Breast epithelium (tissue), 4 donors: ENCODE measurements at places on chromosomes 4 and X. TPM values are rescaled to one million over a fixed set of nuclear protein-coding genes. Genes with fewer than 3 reads are reported as not detected.

DNA sequence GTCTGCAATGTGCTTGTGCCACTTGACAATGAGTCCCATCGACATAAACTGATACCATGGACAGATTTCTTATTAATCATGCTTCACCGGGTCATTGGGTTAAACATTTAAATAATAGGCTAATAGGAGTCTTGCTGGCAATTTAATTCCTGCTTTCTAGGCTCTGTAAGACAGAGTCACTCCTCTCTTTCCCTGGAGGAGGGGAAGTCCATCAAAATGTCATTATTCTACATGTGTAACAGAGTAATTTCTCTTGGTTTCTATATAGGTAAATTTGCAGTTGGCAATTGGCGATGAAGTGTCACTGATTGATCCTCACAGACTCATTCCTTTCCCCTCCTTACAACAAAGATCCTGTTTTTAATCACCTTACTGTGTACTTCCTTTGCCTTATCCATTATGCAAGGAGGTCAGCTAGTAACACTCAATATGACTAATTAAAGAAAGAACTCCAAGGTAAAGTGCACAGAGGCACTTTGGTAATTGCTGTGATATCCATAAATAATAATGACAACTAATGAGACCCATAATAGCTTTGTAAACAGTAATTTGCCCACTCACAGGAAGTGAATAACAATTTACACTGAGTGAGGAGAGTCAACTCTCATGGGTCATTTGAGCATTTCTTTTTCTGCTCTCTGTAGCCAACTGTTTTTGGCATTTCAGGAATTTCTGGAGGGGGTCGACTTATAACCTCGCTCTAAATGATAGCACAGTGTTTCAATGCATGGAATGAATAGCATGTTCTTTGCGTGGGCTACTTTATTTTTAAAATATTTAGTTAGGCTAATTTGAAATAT is 184.0 kb downstream of the UGT8 start:
- no peak for DNase-seq

DNA sequence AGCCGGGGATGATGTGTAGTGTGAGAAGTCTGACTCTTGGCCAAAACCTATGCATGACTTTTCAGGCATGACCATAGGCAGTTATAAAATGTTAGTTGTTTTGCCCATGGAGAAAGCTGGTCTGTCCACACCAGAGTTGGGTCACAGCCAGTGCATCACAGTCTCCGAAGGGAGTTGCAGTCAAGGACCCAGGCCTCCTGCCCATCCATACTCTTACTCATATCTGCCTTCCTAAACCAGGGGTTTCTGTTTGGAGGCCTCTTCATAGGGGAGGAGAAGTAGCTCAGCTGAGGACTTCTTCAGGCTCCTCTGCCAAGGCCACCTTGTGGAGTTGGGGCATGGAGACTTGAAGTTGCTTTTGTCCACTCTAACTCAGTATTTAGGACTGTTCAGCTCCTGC is 1008.3 kb downstream of the PCDH18 start:
- no peak for DNase-seq

- no peak for DNase-seq
Observed at GRCh38 chr4:162705130-162705803, 461.4 kb downstream of the NAF1 start.

DNA sequence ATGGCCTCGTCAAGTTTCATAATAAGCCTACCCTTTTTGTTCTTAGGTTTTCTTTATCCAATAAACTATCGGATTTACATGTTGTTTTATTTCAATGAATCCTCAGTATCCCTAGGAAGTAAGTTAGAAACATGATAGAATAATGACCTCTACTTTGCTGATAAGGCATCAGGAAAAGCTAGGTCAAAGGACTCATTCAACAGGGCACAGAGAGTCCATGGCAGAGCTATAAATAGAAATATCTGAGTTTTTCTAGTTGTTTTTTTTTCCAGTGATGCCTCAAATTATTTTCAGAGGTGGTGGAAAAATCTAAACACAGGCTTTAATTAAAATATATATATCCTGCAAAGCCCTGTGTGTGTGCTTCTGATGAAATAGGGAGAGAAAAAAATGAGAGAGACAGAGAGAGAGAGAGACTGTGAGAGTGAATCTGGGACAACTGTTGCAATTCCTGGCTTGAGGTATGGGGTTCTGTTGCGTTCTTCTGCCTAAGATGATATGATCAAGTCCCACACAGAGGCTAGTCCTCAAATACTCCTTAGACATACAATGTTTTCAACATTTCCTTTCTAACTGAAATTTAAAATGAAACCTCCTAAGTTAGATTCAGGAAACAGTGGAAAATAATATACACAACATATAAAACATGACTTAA is 139.9 kb downstream of the HDX start:
- DNase-seq = no peak

EDA gene
- 6.7 TPM for total RNA-seq

DNA sequence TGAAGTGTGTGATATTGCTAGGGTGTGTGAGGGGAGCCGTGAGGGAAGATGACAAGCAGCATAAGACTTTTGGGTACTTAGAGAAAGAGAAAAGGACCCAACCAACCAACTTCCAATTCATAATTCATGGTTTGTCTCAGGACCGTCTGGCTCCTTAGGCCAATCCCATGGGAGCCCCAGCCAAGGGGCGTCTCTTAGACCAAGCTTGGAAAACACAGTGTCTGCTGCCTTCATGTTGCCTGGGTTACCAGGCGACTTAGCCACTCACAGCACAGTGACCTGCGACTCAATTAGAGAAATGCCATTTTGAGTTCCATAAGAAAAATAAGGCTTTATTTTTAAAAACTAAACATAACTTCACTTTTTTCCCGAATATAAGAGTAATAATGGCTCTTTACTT is 32.7 kb downstream of the BST1 start:
- no peak for DNase-seq

DNA sequence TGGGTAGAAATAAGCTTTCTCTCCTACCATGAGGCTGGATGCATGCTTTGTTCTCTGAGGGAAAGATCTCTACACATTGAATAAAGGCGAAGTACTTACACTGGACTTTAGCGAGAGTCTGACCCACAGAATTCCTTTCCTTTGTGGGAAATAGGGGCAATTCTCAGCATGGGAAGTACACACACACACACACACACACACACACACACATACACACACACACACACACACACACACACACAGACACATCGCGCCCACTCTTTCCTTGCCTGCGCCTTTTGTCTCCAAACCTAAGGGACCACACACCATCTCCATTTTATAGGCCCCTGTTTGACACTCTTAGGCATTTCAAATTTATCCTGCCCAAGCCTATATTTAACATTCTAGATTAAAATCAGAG is 83.8 kb downstream of the LUZP4 start:
- DNase-seq = no peak

DNA sequence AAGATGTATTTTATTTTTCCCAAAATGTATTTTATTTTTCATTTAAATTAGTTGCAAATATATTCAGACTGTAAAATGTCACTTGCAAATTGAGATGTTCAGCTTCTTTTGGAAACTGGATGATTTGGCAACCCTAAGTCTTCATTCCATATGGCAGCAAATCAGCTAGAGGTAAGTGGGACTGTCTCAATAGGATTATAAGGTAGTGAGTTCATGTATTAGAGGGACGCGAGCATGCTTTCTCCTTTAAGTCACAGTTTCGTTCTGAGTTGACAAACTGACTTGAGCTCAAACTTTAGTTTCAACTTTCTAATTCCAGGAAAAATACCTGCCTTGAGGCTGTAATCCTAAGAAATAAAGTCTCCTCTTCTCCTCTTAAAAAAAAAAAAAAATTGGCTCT is 44.2 kb upstream of the TMEM131L start:
- DNase-seq = no peak

DNA sequence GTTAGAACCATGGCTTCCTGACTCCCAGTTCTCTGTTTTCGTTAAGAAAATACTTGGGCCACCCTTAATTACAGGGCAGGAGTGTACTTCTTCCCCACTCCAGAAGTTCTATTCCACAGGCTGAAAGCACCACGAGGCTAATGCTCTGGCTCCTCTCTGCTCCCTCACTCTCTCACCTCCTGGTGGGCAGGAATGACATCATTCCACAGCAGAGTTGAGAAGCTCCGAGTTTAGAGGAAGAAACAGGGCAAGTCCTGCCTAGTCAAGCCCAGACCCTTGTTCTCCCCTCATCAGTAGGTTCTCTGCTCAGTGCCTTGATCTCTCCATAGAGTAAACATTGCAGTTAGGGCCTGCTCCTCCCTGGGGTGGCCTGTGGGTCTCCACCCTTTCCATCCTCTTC is 343.8 kb upstream of the CLNK start:
- DNase-seq = no peak

DNA sequence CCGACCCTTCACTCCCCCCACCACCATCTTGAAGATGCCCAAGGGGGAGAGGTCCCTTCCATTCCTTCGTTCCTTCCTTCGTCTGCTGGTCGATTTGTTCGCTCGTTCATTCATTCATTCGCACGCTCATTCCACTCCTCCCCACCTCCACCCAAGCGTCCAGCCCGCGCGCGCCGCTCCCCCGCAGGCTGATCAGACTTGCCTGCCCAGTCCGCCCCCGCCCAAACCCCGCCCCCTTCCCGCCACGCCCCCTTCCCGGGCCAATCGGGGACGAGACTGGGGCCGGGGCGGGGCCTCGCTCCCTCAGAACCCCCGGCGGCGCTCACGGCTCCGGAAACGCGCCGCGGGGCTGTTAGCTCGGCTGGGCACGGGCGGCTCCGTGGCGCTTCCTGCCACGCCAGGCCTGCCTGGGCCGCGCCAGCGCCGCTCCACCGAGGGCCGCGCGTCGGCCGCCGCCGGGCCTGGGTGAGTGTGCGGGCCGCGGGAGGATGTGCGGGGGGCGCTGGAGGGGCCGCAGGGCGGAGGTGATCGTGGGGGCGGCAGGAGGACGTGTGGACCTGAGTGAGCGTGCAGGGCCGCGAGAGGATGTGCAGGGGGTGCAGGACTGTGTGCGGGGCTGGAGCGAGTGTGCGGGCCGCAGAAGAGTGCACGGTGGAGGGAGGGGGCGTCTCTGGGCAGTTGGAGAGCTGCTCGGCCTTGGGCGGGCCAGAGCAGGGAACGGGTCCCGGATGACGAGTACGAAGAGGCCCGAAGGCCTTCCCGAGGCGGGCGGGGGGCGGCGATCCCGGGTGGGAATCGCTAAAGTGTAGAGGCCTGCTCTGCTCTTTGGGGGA is at the start of gene ZNF275:
TSS of gene ZNF275 (plus strand) at position 333 of the 833 bp plus-strand sequence. CDS start 2,527 bp downstream, outside the sequence.
- DNase-seq = peak; percentile 47

NSG1 gene
- 6.2 TPM for total RNA-seq

DNA sequence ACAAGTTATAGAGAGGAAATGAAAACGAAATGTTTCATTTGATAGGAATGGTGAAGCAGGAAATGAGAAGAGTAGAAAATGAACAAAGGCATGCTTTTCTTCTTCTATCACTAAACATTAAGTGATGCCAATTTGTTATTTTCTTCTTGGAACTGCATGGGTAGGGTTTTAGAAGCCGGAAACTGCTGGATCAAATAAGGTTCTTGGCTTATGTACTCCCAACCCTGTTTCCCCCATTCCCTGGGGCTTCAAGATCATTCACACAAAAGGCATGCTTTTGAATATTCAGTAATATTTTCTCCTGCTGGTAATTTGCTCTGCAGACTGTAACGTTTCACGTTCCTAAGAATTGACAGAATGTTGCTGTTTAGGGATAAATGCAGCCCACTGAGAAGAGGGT is 224.1 kb downstream of the NLGN4X start:
- DNase-seq = no peak

- DNase-seq = no peak
Observed at GRCh38 chrX:66902081-66902480, 263.2 kb upstream of the EDA2R start.

GRCh38 chr4:75668596-75668995 is 4.6 kb downstream of the G3BP2 start:
- DNase-seq = no peak

GABRG1 gene
- not detected for total RNA-seq

GC gene
- total RNA-seq = not detected

DNA sequence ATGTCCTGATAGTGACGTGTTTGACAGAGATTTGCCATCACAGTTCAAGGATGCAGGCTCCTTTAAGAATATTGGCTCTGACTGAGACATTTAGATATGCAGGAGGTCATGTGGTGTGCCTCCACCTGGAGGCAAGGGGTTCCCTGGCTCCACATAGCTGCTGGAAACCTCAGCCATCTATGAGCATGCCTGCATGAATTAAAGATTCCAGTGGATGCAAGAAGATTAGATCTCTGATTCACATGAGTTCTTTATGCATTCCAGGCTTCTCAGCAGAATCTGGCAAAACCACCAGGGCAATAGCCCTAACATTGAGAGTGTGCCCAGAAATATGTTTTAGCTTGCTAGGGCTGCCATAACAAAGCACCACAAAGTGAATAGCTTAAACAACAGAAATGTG is 298.5 kb upstream of the AADAT start:
- no peak for DNase-seq

DNA sequence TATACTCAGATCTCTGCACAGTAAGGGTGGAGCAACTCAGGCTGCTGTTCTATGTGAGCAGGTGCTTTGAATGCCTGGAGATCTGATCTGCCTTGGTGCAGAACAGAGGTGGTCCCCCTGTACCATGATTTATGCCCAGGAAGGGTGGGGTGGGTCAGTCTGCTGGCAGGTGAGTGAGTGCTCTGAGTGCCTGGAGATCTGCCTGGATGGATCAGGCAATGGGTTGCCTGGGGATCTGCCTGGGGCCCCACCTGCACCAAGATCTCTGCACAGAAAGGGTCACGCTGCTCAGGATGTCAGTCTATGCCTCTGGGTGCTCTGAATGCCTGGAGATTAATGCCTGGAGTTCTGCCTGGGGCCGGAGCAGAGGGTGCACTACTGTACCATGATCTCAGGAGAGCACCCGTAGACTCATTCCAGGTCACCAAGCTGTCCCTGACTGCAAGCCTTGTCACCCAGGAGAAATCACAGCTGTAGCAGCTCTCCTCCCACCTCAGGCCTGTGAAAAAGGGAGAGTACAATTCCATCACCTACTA is 342.9 kb downstream of the GBA3 start:
- DNase-seq = no peak

DNA sequence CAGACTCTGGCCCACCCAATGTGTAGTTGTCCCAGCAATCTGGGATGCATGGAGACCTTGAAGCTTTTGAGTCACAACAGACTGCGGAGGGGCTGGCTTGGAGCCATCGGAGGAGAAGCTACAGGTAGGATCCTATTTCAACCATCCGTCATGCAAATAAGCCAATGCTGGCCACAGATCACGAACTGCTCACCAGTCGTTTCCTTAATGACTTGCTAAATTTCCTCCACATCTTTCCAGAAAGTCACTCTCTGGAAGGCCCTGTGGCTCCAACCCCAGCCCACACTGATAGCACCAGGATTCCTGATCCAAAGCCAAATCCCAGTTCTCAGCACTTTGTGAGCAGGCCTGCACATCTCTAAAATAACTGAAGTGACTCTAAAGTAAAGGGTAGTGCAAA is 321.3 kb downstream of the RAB28 start:
- no peak for DNase-seq

DNA sequence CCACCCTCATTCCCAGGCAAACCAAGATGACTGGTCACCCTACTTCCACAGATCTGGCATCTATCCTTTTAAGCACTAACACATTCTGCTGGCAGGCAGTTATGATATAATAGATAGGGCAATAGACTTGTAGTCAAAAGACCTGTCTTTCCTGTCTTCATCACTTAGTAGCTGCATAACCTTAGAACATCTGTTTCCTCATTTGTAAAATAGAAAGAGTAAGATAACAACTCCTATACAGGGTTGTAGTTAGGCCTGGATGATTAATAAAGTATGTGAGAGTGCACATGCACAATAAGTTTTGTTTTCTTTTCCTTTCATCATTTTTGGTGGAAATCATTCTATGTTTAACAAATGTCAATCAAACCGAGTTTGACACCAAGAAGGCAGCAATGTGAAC is 72.1 kb downstream of the GPR82 start:
- DNase-seq = no peak

COL25A1 gene
- total RNA-seq = 2.8 TPM
